Progenitor cell of endocrine pancreas (in vitro differentiated cells): ENCODE measurements at places on chromosomes 6 and 20. TPM values are rescaled to one million over a fixed set of nuclear protein-coding genes. Genes with fewer than 3 reads are reported as not detected.

The GNMT gene
- total RNA-seq: 1.3 and 1.7 TPM in 2 replicates

The TNFRSF21 gene
- total RNA-seq: 46.3 and 49.7 TPM in 2 replicates

The CD24 gene
- total RNA-seq: 1,528 and 1,533 TPM in 2 replicates

The PACRG gene
- 2.4 TPM in 2 replicates for total RNA-seq

The ELOVL4 gene
- 5.9 and 6.2 TPM in 2 replicates for total RNA-seq

The UBE2C gene
- total RNA-seq: 63.9 and 69.0 TPM in 2 replicates

The ADGB gene
- 0.04 TPM in 1 of 2 replicates, not detected in the other for total RNA-seq

The WFDC5 gene
- not detected in 2 replicates for total RNA-seq

The PDE10A gene
- 14.4 and 17.8 TPM in 2 replicates for total RNA-seq

The KCNQ5 gene
- total RNA-seq: 0.53 and 1.0 TPM in 2 replicates

- no peak for DNase-seq
Observed at GRCh38 chr6:157838718-157839430, 15.8 kb downstream of the SNX9 start.

- no peak for DNase-seq
Observed at GRCh38 chr6:34146801-34147592, 1.1 kb upstream of the GRM4 start.

DNA sequence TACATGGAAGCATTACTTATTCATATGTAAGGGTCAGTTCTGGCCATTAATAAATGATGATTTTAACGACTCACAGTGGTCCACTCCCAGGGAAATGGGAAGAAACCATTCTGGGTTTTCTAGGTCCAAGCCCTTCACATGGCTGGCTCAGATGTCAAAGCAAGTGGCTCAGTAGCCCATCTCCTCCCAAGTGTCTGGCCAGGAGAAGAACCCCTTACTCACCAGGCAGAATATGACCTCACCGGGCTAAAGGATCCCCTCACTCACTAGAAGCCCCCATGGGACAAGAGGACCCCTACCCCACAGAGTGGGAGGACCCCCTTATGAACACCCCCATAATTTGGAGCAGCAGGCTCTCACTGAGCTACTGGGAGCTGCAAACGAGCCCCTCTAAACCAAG lies 34.0 kb downstream of the PREX1 start:
- no peak for DNase-seq

DNA sequence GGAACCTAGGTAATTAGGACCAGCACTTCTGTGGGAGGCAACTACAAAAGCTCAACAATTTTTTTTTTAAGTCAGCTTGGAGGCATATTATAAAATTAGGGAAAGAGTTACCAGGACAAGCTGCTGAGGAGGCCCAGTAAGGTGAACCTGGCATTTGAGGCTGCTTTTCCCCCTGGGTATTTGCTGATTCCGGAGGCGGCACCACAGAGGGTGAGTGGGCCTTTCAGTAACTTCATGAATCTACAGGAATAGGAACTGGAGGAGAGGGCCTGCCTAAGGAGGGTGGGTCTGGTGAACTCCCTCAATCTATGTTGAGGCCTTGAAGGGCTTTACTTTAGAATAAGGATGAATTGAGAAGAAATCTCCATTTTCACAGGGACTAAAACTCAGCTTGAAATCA lies 14.6 kb downstream of the TSPYL4 start:
- no peak for DNase-seq

GRCh38 chr6:138577151-138577915 lies 78.0 kb upstream of the NHSL1 start:
- DNase-seq: no peak

DNA sequence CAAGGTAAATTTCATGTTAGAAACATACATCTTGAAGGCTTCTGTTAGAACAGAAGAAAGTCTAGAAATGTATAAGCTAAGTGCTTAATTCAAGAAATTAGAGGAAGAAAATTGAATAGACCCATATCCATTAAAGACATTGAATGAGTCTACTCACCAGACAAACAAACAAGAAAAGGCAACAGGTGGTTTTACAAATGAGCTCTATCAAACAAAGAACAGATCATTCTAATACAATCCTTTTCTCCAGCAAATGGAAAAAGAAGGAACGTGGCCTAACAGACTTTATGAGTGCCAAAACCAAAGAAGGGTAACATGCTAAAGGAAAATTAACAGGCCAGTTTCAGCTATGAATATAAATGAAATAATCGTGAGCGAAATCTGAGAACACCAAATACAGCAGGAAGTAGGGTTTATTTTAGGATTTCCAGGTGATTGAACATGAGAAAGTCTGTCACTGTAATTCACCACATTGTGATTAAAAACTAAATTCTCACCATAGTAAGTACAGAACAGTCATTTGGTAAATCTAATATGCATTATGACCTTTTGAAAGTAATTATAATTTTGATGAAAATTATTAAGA lies 22.6 kb downstream of the MTHFD1L start:
- DNase-seq: no peak

DNA sequence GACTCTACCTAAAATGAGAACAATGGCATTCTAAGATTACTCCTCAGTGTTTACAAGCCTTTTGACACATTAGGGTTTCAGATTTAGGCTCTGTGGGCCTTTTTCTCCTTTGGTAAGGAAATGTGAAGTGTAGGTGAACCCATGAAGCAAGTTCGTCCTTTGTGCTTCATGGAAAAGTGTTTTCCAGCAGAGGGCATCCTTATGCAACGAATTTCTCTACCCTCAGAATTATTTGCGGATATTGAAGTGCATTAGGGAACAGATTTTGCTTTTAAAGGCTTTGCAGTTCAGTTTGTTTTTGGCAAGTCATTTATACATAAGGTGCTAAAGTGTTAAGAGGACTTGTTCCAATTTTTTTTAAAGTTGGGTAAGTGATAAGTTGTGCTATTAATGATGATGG lies 55.7 kb upstream of the FERMT1 start:
- DNase-seq: no peak

DNA sequence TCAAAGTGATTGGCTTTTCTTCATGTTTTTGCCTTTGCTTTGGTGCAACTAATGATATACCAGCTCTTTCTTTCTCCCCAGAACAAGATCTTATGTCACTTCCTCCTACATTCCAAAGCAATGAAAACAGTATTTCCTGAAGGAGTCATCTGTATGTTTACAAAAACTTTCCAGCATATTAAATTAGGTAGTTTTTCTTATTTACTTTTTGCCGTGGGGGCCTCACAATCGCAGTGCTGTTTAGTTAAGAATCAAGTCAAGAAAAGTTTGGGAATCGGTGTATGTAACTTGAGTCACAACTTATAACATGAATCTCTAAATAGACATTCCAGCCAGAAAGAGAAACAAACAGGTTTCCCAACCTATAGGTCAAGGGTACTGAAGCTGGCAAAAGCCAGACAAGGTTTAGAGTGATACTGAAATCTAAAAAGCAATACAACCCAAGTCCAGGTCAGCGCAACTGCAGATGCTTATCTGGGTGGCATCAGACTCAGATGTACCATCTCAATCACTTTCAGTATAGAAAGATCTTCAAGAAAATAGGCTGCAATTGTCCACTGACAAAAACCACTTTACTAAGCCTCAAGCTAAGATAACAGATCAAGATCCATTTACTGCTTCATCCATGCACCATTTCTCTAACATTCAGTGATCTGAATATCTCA lies 63.6 kb downstream of the IPCEF1 start:
- DNase-seq: no peak

- no peak for DNase-seq
Observed at GRCh38 chr6:72863131-72863530, 241.3 kb downstream of the KCNQ5 start.

DNA sequence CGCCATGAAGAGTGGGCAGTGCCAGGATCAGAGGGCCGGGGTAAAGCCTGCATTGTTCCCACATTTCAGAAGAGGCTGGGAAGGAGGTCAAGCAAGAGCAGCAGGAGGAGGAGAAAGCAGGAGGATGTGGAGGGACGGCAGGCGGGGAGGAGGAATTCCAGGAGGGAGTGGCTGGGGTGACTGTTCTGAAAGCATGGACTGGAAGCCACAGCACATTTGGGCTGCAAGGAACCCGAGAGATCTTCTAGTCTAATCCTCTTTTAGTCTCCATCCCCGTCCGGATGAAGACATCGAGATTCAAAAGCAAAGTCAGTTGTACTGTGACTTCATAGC lies 76.9 kb downstream of the FAM50B start:
- DNase-seq: no peak

DNA sequence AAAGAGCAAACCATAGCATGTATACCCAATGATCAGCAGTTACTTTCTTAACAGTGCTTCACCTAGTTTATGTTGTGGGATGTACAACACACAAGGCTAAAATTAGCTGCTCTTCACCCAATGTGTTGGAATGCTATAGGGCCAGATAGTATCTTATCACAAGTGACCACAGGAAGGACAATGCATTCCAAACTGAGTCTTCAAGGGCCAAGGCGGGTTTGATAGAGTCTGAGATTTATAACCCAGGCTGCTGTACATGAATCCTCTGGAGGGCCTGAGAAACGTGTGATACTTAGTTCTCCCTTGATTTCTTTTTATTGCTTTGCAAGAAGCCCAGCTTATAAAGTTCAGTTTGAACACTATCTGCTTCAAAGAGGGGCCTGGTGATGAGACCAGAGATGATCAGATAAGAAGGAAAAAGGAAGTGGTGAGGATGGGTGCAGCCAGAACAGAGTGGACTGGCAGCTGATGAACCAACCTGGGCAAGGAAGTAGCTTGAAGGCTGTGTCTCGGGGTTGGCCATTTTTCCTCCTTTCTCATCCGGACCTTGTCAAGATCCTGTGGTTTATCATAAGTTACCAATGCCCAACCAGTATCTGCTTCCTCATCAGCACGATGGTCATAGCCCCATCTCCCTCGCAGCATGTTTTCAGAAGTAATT lies 62.2 kb upstream of the BMP2 start:
- no peak for DNase-seq

DNA sequence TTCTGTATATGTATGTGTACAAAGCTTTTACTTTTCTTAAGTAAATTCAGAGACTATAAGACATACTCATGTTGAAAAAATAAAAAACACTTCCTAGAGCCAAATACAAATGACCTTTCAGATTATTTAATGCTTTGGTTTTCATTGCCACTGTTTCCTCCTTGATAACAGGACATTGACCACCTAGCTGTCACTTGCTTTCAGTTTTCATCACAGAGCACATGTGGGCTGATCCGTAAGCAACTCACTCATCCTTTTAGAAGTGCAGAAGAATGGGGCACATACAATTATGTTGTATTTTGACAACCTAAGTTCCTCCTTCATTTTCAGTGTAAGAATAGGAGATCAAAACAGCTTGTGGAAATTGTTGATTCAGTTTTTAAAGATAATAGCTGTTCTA lies 6.2 kb downstream of the ZBTB2 start:
- DNase-seq: no peak

- DNase-seq: no peak
Observed at GRCh38 chr6:3379482-3380060, 77.3 kb downstream of the SLC22A23 start.

- DNase-seq: no peak
Observed at GRCh38 chr20:53425941-53426340, 167.7 kb downstream of the ZNF217 start.

DNA sequence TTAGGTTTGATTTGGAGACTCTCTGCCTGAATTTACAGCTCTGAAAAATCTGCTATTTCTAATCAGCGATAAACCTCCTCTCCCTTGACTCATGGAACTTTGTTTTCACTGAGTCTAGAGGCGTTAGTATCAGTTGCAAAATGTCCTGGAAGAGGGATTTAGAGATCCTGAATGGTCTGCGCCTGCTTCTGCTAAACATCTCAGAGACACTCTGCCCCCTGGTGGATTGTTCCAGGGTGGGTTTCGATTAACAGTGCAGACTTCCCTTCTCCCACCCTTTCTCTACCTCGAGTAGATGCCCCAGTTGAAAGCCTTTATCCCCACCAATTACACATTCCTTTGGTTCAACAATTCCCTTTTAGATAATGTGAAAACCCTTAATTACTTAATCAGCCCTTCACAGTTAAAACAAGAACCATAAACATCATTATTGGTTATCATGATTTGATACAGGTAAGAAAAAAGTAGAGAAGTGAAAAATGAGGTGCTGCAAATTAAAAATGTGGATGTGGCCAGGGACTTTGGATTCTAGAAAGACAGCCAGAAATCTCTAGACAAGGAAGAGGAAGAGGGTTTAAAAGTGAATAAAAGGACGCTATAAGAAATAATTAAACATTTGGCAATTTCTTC lies 5.5 kb downstream of the HTR1B start:
- peak; percentile 64 for DNase-seq

GRCh38 chr6:119241111-119241465 lies 108.5 kb downstream of the MAN1A1 start:
- no peak for DNase-seq

- no peak for DNase-seq
Observed at GRCh38 chr6:136318676-136319075, 29.0 kb upstream of the BCLAF1 start.

GRCh38 chr6:18266523-18266912 lies 2.2 kb upstream of the DEK start:
- DNase-seq: no peak

DNA sequence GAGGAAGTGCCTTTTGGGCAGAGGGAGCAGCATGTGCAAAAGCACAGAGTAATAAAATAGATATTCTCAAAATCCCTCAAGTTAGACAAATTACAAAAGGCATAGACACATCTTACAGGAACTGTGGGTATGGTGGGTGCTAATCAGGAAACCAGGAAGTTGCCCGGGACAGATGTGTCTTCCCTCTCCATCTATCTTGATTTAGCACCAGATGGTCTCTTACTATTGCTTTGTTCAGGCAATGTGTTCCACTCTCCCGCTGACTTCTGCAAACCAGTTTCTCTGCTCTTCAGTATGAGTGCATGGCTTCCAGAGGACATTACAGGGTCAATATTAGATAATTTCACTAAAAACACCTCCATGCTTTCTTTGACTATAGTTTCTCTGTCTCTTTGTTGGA lies 13.2 kb downstream of the CITED2 start:
- DNase-seq: no peak

- no peak for DNase-seq
Observed at GRCh38 chr6:149336609-149336928, 19.1 kb downstream of the TAB2 start.

- no peak for DNase-seq
Observed at GRCh38 chr20:18578581-18578980, 9.3 kb upstream of the DTD1 start.

DNA sequence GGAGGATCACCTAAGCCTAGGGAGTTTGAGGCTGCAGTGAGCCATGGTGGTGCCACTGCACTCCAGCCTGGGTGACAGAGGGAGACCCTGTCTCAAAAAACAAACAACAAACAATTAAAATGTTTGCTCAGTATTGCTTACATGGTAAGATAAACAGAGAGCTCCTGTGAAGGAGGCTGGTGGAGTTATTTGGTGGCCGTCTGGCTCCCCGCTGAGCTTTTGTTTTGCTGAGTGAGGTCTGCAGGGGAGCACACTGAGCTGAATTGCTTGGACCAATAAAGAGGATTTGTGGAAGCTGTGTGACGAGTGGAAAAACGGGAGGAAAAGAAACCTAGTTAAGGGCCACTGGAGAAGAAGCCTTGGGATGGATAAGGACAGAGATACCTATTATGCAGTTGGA lies 41.1 kb upstream of the BMP6 start:
- no peak for DNase-seq

DNA sequence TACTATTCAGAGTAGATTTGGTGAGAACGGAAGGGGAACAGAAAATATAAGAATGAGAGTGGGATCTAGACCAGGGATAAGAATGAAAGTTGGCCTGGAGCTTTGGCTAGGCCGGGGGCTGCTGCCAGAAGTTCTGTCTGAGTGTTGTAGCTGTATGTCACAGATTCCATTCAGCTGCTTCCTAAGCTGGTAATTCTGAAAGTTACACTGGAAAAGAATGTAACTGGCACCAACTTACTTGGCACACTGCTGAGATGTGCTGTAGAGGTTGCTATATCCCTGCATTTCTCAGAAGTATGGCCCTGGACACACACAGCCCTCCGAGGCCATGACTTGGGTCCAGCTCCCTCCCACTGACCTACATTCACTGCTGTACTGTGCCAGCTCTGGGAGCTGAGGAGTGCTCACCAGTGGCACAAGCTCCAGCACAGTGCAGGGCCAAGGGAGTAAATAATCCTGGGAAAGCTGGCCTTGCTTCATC lies 25.8 kb upstream of the TMEM217 start:
- no peak for DNase-seq
